ENCODE measurements at places on chromosomes 7 and 10. TPM values are rescaled to one million over a fixed set of nuclear protein-coding genes. Genes with fewer than 3 reads are reported as not detected.

The FLNC gene
- 364 TPM for total RNA-seq

The TMEM270 gene
- total RNA-seq: not detected

The STEAP1B gene
- total RNA-seq: 1.1 TPM

The ASB10 gene
- total RNA-seq: not detected

DNA sequence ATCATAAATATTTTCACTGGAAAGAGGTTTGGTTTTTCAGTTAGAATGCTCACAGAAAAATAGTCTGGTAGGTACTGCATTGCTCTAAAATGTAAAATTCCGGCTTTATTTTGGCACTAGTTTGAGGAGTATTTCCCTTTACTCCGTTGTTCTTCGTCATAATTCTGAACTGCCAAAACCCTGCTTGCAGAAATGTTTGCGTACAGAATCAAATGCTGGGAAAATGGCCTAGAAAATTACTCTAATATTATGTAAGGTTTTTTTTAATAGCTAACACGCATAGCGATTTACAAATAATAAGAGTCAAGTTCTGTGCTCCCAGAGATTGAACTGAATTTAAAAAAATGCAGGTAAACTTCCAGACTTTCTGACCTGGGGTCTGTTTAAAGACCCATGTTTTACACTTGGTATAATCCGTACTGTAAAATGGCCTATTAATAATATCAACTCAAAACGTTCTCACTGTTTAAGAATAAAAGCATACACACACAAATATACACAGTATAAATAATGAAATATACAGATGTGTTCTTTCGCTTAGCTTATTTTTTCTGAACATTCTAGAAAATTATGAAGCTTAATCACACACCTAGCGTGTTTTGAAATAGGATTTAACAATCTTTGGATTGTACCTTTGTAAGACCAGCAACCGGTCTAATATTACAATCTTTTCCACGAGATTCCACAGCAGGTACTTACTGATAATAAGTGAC is 23.5 kb upstream of the ANLN start:
- no peak overlapping the region for H3K27ac ChIP-seq
- no peaks in the 10 kb centered on the region for H3K27me3 ChIP-seq

DNA sequence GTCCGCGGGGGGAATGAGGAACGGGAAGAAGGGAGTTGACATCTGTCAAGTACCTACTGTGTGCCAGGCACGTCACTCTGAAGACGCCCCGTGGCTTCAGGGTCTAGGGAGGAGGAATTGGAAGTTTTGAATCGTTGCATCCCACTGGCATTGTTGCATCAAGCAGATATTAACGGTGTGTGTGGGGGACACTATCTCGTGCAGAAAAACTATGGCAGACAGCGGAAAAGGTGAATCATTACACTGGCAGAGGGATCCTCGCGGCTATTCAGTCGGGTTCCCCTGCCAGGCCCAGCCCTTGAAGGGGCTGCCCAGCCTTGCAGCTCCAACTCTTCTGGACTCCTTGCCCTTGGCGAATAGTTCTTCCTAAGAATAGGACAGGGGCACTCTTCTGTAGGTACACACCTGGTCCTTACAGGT is 1.0 kb upstream of the KIAA1549 start:
- H3K4me1 ChIP-seq: peaks cover 9% of the 10 kb centered on the region
- H3K27me3 ChIP-seq: no peaks in the 10 kb centered on the region
- H3K27ac ChIP-seq: no peak overlapping the region
- no peaks in the 10 kb centered on the region for H3K36me3 ChIP-seq

All from astrocyte (in vitro differentiated cells and primary cell).